ENCODE measurements at places on chromosomes 3 and 15.

GRCh38 chr15:100558771-100559254 lies 30.1 kb upstream of the CERS3 start:
- no peak for DNase-seq

GRCh38 chr15:38085931-38086568 lies 151.6 kb downstream of the TMCO5A start:
- DNase-seq = no peak

DNA sequence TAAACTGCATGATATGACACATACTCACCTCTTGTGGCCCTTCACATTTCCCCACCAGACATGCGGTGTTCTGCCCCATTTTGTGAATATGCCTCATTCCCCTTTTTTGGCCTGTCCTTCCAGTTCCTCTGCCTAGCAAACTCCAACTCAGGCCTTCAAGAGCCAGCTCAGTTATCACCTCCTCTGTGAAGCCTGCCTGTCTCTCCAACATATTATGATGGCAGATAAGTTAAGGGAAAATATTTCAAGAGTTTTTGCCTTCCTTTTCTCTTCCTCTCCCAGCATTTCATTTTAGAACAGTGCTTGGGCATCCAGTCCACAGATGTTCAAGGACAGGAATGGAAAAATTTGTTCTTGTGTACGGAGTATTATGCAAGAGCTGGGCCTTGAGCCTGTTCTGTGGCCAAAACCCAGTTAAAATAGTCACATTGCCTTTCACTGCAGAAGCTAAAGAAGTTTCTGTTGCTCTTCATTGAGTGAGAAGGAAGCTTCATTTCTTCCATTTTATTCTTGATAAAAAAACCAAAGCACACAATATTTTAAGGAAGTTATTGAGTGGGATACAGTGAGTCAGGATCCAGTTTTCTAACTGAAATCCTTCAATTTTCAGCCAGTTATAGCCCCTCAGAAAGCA lies 192.0 kb downstream of the GHSR start:
- no peak for DNase-seq

DNA sequence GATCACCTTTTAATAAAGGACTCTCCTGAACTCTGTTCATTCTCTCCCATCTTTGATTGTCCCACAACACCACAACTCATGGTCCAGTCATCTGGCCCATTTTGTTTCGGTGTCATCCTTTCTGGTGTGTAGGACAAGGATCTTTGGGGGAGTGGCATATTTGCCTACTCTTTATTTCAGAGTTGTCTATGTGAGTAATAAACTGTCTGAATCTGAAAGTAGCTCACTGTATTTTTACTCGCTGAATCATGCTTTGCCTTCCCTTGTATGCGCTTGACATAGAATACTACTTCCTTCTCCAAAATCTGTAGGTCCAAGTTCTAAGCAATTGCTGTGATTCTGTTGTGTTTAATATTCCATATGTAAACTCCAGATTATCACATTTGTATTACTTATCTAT lies 29.9 kb upstream of the NOX5 start:
- DNase-seq = no peak

GRCh38 chr15:71931261-71931660 lies 120.9 kb downstream of the NR2E3 start:
- no peak for DNase-seq

DNA sequence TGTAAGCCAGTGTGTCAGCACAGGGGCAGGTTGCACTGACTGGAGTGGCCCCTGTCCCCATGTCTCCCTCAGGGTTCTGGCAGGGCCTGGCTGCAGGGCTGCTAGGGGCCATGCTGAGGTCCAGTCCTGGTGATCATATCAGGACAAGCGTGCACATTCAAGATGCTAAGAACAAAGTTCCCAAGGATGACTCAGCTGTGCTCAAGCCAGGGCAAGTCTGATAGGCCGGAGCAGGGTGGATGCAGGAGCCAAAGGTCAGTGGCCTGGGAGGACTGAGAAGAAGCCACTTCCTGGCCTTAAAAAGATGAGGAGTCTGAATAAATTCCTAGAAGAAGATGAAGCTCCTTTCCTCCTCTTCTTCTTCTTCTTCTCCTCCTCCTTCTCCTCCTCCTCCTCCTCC lies 353.2 kb downstream of the AGBL1 start:
- DNase-seq = no peak

GRCh38 chr3:194554473-194555123 lies 67.8 kb upstream of the ATP13A3 start:
- no peak for DNase-seq

GRCh38 chr15:100429116-100429728 lies 87.4 kb upstream of the ADAMTS17 start:
- no peak for DNase-seq

GRCh38 chr15:93066834-93067648 lies 22.0 kb downstream of the RGMA start:
- DNase-seq = no peak

- DNase-seq = no peak
Observed at GRCh38 chr3:23640471-23641146, 165.1 kb upstream of the UBE2E1 start.

- no peak for DNase-seq
Observed at GRCh38 chr3:129180461-129180860, 3.2 kb downstream of the CNBP start.

DNA sequence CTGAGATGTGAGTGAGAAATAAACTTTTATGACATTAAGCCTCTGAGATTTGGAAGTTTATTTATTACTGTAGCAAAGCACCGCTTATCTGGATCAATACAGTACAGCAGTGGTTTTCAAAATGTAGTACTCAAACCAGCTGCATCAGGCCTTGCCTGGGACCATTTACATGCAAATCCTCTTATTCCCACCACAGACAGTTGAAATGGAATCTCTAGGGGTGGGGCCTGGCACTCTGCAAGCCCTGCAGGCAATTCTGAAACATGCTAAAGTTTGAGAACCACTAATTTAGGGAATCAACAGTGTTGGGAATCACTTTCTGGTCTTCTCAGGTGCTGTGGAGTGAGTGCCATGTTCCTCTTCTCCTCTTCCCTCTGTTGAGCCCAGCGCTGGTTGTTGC lies 77.8 kb upstream of the TAMM41 start:
- DNase-seq = no peak

- DNase-seq = no peak
Observed at GRCh38 chr15:43210807-43211206, 10.0 kb downstream of the EPB42 start.

DNA sequence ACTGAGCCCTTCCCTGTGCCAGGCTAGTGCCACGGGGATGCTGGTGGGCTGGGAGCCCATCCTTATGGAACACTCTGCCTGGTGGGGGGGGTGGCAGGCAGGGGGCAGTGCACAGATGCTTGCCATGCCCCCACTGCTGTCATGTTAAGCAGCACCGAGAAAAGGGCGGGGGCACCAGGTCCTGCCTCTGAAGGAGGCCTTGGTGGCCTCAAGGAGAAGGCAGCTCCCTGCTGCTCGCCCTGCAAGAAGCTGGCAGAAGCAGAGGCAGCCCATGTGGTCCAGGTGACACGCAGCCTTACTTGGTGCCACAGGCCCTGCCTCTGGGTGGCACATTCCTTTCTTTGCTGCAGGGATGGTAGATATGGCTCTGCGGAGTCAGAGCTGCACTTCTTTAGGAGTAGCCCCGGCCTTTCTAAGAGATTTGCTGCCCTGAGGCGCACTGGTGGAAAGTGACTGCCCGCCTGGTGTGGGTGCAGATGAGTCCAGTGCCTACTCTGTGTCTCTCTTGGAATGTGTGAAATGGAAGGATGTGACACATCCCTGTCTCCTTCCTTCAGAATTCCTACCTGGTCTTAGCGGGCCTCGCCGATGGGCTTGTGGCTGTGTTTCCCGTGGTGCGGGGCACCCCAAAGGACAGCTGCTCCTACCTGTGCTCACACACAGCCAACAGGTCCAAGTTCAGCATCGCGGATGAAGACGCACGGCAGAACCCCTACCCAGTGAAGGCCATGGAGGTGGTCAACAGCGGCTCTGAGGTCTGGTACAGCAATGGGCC lies 145.8 kb downstream of the LRRK1 start:
- no peak for DNase-seq

DNA sequence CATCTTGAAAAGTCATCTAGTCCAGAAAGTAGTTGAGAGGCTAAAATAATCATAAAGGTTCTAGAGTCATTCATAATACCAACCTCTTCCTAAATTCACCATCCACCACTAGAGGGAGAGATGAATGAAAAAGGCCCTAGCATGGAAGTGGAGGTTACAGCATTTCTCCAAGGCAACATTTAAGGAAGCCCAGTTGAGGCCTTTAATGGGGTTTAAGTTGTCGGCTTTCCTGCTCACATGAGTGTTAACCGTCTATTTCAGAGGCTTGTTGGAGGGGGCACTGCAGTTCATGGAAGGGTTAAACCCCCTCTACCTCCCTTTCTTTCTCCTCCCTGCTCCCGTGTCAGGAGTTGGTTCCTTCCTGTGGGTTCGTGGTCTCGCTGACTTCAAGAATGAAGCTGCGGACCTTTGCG lies 3.8 kb upstream of the SLCO3A1 start:
- DNase-seq = no peak

DNA sequence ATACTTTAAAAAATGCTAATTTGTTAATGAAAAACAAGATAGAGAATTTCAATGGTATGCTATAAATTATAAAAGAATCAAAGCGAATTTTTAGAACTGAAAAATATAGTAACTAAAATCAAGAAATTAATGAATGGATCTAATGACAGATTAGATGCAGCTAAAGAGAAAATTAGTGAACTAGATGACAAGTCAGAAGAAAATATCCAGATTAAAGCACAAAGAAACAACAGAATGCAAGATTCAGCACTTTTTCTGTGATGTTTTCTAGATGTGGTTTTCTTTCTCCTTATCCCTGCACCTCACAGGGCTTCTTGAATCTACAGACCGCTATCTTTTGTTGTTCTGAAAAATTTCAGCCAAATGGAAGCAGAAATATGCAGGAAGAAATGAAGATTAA lies 54.4 kb downstream of the INO80 start:
- DNase-seq = no peak

GRCh38 chr3:89145995-89146394 lies 38.6 kb downstream of the EPHA3 start:
- DNase-seq = no peak

DNA sequence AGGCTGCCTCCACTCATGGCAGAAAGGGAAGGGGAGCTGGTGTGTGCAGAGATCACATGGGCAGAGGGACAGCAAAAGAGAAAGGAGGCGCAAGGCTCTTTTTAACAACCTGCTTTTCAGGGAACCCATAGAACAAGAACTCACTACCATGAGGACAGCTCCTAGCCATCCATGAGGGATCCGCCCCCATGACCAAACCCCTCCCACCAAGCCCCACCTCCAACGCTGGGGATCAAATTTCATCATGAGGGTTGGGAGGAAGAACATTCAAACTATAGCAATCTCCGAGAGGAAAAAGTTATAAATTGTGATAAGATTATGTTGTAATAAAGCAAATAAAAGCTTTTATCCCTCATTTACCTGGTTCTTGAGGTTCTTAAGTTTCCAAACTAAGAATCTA lies 84.7 kb upstream of the LMCD1 start:
- DNase-seq = peak; percentile 33

- DNase-seq = no peak
Observed at GRCh38 chr3:170772175-170772574, 97.8 kb downstream of the RPL22L1 start.

GRCh38 chr3:158909870-158910269 lies 108.0 kb downstream of the MFSD1 start:
- no peak for DNase-seq

DNA sequence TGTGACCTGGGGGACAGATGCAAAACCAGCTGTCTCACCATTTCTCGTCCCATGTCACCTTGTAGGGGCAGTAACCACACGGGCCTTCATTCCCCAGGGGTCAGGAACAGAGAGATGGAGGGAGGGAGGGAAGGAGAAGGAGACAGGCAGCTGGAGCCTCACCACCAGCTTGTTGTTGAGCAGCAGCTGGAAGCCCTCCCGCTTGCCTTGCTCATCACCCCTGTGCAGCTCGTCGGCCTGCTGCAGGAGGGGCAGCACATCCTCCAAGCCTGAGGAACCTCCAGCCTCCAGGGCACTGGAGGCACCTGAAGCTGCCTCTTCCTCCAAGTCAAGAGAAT lies 10.3 kb downstream of the RMDN3 start:
- no peak for DNase-seq

DNA sequence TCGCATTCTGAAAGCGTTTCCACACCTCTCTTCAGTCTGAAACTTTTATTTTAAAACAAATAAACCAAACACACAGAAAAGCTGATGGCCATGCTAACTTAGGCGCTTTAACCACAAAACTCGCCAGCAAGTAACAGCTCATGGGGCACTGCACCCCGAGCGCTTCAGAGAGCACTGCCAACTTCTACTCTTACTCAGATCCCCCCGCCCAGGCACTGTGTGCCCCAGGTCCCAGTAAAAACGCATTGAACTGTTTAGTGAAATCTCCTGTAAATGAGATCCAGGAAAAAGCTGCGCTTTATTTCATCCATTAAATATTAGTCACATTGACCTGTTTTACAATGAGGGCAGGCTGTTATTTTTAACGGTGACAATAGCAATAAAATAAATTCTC lies 99.7 kb downstream of the LRIG1 start:
- DNase-seq = no peak

DNA sequence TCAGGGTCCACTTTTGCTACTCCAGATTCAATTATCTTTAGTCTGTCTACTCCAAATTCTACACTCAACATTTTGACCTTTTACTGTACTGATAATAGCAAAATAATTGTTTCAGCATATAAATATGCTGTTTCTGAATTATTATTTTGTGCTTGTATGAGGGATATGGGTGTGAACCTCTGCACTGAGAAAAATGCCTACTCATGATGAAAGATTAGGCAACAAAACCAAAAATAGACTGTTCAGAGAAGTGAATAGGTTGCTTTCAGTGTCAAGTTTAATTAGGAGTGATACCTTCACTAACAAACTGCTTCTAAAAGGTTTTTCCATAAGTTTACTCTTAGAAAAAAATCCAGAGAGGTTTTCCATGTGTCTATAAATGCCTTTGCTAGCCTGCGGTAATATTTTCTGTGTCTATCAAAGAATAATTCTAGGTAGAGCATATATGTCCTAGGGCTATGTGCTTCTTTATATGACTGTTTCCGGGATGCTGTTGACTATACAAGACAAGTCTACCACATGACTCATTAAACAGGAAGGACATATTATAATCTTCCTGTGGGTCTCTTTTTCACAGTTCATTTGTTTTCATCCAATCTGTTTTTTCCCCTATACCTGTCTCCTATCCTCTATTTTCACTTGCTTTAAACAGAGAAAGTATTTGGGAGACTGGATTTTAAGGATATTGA lies 218.5 kb upstream of the TTC14 start:
- DNase-seq = no peak

DNA sequence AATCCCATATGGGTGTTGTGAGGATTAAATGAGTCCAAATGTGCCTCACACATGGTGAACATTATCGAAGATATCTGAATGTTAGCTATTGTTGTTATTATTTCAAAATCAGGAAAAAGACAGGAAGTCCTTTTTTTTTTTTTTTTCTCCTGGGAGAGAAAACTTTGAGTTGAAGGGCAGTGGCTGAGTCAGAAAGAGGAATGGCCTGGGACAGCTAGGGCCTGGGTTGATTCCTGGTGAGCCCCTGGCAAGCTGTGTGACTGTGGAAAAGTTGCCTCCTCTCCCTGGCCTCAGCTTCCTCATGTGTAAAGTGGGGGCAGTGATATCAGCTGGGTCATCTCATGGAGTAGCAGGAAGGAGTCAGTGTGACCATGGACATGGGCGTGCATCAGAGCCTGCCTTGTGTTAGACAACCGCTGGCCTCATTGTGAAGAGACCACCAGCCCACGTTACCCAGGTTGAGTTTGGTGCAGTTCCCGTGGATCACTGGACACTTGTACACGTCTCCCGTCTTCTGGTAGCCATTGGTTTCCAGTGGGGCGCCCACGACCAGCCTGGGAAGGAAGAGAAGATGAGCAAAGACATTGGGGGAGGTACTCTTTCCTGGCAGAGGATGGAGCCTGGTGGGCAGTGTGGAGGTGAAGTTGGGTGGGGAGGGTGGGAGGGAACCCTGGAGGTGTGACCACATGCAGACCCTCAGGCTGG lies 63.1 kb downstream of the ITGA11 start:
- DNase-seq = no peak
